Lower lobe of right lung (tissue), 2 donors: ENCODE measurements at places on chromosomes 2 and 18. TPM values are rescaled to one million over a fixed set of nuclear protein-coding genes. Genes with fewer than 3 reads are reported as not detected.

The MARCHF4 gene
- 0.12 TPM for total RNA-seq

The CAPN14 gene
- 0.15 TPM for total RNA-seq

The GPR39 gene
- 11.2 TPM for total RNA-seq

The CNGA3 gene
- total RNA-seq, result 0.18 TPM

The NTSR2 gene
- not detected for total RNA-seq

The BBS5 gene
- total RNA-seq, result 7.0 TPM

The SNORC gene
- 0.53 TPM for total RNA-seq

The CHST9 gene
- 5.6 TPM for total RNA-seq

The FN1 gene
- total RNA-seq, result 1,248 TPM

The KIAA2012 gene
- total RNA-seq, result 2.8 TPM

The PCGF1 gene
- 28.4 TPM for total RNA-seq

The SPATA3 gene
- not detected for total RNA-seq

DNA sequence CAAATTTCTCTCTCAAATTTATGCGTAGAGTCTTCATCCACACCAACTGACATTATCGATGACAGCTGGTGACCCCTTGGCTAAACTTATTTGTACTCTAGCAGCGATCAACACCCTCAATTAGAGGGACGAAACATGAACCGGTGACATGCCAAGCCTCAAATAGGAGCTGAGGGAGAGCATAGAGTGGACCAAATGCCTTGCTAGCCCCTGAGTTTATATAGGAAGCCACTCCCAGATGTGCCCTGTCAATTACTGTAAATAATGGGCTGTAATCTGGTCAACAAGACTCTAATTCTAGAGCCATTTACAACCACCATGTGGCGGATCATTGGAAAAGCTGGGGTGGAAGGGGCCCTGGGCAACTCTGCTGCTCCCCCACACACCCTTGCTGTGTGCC is 47.6 kb upstream of the FHL2 start:
- no peak for DNase-seq

- no peak for DNase-seq
Measured at GRCh38 chr18:57352761-57353136, 392 bp downstream of the ST8SIA3 start.

- DNase-seq, result no peak
Measured at GRCh38 chr2:73297151-73297559, 3.8 kb upstream of the EGR4 start.

DNA sequence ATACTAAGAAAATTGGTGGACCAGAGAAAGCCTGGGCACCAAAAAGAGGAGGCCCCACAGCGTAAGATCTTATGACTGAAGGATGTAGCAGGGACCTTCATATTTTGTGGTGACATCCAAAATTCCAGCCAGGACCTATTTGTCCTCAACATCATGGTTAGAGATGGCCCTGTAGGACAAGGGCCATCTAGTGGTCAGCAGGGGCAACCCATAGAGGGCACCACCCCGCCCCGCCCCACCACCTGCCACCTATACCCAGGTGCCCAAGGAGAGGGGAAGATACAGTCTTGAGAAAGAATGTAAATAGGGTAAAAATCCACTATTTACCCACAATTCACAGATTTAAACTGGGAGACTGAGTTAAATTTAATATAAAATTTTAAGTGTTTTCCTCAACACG is 59.6 kb upstream of the TMEM163 start:
- DNase-seq, result no peak

GRCh38 chr18:23365602-23366001 is 87.5 kb upstream of the RIOK3 start:
- no peak for DNase-seq

DNA sequence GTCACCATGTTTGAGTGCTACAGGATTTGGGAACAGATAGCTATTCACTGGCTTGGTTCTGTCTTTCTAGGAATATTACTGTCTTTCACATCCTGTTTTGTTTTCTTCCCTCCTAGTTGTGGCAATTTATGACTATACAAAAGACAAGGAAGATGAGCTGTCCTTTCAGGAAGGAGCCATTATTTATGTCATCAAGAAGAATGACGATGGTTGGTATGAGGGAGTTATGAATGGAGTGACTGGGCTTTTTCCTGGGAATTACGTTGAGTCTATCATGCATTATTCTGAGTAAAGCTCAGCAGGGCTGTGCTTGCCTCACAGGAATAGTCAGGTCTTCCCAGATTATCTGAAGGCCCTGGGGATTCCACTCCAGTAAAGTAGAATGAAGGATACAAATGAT is 98.9 kb downstream of the ABI2 start:
- DNase-seq, result no peak

DNA sequence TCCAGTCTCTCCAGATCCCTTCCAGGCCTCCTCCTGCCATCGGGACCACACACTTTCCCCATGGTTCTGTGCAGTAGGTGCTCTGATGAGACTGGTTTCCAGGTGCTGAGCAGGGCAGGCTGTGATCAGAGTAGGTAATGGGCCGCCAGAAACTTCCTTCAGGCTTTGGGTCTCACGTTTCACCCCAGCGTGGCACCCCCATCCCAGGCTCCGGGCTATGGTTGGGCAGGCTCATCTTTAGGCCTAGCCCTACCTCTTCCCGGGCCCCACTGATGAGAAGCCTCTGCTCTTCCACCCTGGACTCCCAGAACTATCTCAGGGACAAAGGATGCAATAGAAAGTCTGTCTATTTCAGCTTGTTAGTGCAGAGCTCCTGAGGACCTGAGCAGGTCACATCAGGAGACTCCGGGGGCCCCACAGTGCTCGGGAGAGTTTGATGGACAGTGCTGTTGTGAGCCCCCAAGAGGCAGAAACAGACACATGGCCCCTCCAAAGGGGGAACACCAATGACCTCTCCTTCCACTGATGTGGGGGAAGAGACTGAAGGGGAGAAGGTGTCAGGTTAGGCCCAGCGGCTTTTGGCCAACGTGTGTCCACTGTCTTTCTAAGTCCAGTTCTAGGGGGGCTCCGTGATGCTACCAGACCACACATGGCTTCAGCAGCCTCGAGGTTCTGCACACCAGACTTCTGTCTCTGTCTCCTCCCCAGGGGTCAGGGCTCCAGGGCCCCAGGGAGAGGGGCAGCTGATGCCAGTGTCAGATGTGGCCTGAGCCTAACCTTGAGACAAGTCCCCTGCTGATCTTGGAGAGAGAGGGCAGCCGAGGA is 5.8 kb upstream of the PROM2 start:
- DNase-seq, result peak; percentile 23

DNA sequence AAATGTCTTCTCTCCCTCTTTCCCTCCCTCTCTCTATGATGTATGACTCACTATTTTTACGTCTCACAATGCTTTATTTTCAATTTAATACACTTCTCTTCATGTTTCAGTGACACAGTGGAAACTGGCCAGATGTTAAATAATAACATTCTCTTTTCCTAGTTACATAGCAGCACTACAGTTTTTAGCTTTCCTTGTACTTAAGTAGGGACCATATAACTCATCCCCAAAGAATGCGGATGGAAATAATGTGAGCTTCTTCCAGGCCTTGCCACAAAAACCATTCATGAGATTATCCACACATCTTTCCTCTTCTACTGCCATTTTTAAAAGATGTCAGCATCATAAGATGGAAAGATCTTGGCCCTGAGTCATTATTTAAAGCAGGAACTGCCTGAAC is 789.4 kb downstream of the LRP1B start:
- DNase-seq, result no peak

DNA sequence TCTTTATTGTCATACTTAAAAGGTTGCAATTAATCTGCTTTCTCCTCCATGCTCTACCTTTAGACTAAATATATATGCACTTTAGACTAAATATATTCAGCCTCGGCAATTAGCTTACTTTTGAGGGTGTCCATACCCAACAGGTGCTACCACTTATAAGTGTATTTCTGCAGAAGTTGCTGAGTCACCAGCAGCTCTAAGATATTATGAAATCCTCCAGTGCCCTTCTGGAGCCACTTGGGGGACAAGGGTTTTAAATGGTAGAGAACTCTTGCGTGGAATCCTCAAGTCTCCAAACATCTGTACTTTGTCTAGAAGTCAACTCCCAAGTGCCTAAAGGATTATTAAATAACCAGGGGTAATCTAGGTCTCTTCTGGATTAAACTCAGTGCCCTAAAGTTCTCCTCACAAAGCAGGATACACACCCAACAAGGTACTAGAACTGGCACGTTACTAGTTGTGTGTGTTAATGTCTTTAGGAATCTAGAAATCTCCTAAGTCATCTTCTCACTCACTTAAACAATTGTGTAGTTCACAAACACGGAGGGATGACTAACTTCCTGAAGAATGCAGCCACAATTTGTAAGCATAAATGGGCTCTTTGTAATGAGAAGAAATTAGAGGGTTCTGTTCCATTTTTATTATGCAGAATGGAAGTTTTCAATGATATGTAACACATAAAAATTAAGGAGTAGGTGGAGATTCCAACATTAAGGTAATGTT is 159.7 kb downstream of the CD226 start:
- DNase-seq, result no peak

DNA sequence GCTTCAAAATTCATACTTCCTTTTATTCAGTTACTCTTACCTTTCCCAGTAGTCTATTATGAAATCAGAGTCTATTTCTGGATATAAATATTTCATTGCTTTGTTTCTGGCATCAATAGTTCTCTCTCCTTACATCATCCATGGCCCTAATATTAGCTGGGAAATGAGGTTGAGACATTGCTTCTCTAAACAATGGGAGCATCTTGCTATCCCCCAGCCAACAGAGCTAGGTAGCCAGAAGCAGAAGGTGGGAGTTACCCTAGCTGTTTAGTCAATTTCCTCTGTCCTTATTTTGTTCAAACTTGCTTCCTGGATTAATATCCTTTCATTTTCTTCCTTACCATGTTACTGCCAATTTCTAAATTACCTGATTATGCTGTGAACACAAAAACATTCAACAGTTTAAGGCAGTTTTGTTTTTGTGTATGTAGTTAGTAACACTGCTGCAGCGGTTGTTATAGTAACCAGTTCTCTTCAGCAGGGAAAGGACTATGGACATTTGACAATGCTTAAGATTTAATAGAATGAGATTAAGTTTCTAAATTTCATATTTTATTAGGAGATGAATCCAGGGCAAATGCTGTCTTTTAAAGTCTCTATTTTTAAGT is 160.5 kb upstream of the KCNJ3 start:
- no peak for DNase-seq

DNA sequence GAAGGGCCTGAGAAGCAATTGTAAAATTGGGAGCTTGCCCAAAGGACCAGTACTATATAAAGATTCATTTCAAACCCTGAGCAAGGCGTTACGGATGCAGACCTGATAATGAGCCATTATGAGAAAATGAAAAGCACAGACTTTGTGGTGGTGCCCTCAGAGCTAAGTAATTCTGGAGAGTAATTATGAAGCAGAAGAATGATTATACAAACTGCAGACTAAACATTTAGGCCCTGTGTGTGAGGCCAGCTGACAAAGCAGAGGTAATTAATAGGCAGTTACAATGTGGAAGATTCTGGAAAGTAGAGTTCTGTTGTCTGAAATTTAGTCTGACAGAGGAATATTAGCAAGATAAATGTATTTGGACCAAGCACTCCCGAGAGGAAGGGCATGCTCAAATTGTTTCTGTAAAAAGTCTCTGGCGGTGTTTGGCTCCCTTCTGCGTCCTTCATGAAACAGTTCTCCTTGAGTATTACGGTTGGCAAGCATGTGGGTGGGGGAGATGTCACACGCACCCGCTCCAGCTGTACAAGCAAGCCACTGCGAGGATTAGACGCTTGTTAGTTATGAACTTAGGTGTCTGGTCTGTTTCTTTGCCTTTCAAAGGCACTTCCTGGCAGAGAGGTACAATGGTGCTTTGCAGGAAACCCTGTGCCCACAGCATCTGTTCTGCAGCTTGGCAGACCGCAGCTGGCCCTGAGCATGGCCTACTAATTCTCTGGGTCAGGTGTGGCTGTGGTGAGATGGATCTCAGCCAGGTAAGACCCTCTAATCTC is 45.5 kb downstream of the CDC42EP3 start:
- no peak for DNase-seq

DNA sequence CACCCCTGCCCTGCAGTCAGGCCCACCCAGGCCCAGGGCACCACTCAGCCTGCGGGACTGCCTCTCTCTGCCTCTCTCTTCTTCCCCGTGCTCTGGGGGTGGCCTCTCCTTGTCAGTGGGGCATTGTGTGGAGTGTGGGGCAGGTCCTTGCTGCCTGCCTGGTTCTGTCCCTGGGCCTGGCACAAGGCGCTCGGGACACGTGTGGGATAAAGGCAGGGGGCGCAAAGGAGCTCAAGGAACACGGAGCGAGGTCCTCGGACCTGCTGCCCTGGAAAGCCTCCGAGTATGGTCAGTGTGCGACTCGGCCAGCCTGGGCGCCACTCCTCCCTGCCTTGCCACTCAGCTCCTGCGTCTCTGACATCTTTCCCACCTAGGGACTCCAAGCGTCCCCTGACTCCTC is 262.2 kb downstream of the HDAC4 start:
- DNase-seq, result no peak

- no peak for DNase-seq
Measured at GRCh38 chr2:128362176-128362888, 43.7 kb upstream of the HS6ST1 start.

DNA sequence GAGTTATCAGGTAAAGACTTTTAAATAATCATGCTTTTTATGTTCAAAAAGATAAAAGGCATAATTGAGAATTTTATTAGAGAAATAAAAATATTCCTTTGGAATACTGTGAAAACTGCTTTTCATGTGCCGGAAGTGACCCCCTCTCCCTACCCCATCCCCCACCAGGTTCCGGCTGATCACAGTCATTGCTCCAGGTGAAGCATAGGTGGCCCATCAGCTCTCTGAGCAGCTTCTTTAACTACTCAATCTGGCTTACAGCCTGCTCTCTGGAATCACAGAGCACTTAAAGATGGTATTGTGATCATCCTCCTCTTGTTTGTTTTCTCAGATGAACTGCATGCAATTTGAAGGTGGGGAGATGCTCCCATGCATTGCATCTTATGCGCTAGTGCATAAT is 257.7 kb downstream of the EN1 start:
- no peak for DNase-seq

- DNase-seq, result no peak
Measured at GRCh38 chr2:105373895-105374401, 24.9 kb downstream of the FHL2 start.

- no peak for DNase-seq
Measured at GRCh38 chr18:61608316-61608715, 275.1 kb downstream of the CDH20 start.

GRCh38 chr18:5451871-5452270 is 91.9 kb downstream of the EPB41L3 start:
- no peak for DNase-seq

DNA sequence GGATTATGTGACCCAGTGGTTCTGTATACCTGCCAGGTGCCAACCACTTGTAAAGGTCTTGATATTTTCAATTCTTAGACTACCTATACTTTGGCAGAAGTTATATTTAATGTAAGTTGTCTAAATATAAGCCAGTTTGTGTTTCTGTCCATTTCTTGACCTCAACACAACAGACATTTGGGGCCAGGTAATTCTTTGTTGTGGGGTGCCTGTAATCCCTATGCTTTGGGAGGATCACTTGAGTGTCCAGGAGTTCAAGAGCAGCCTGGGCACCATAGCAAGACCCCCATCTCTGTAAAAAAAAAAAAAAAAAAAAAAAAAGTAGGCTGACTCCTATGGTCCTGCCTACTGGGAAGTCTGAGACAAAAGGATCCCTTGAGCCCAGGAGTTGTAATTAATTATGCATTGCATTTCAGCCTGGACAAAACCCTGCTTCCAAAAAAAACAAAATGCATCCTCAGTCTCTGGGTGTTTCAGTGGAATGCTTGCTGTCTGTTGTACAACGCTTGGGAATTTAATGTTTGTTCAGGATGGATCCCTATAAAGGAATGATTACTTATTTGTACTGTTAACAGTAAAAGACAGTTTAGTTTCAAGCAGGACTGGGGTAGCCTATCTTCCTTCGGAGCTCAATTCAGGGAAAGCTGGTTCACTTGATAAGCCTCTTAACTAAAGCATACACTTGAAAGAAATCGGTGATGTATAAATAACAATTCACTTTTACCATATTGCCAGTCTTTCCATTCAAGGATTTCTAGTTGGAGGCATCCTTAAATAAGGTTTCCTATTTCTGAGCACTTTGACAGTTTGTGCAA is 3.4 kb downstream of the RPS27A start:
- no peak for DNase-seq
